Activated CD4-positive, alpha-beta T cell treated with anti-CD3 and anti-CD28 coated beads, Interleukin-10, Interleukin-2, amounts not matched to agents 100 ng/mL and 50 ng/mL, durations not matched to agents 16 hours and 8 hours (primary cell): ENCODE measurements at places on chromosomes 16 and 17.

DNA sequence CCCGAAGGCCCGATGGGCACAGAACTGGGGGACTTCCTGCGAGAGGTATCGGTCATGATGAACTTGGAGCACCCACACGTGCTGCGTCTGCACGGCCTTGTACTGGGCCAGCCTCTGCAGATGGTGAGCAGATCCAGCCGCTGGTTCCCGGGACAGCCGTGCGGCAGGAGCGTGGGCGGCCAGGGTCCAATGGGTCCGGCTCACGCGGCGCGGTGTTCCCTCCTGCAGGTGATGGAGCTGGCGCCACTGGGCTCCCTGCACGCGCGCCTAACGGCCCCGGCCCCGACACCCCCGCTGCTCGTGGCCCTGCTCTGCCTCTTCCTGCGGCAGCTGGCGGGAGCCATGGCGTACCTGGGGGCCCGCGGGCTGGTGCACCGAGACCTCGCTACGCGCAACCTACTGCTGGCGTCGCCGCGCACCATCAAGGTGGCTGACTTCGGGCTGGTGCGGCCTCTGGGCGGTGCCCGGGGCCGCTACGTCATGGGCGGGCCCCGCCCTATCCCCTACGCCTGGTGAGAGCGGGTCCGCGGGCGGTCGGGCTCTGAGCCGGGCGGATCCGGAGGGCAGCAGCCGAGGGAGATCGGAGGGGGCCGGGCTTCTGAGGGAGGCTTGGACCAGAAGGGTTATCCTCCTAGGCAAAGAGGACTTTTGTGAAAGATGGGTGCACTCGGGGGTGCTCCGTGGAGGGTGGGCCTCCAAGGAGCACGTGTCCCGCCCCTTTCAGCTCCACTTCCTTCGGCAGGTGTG is 3.0 kb downstream of the TNK1 start:
- peak; percentile 84 for DNase-seq

GRCh38 chr16:68113059-68113761 is 28.0 kb downstream of the NFATC3 start:
- no peak for DNase-seq

GRCh38 chr17:28551421-28552175 is 826 bp downstream of the UNC119 start:
- DNase-seq = no peak

- DNase-seq = no peak
Measured at GRCh38 chr16:48451323-48451722, 66.1 kb upstream of the SIAH1 start.

- DNase-seq = no peak
Measured at GRCh38 chr16:84605339-84605848, 12.5 kb downstream of the COTL1 start.

DNA sequence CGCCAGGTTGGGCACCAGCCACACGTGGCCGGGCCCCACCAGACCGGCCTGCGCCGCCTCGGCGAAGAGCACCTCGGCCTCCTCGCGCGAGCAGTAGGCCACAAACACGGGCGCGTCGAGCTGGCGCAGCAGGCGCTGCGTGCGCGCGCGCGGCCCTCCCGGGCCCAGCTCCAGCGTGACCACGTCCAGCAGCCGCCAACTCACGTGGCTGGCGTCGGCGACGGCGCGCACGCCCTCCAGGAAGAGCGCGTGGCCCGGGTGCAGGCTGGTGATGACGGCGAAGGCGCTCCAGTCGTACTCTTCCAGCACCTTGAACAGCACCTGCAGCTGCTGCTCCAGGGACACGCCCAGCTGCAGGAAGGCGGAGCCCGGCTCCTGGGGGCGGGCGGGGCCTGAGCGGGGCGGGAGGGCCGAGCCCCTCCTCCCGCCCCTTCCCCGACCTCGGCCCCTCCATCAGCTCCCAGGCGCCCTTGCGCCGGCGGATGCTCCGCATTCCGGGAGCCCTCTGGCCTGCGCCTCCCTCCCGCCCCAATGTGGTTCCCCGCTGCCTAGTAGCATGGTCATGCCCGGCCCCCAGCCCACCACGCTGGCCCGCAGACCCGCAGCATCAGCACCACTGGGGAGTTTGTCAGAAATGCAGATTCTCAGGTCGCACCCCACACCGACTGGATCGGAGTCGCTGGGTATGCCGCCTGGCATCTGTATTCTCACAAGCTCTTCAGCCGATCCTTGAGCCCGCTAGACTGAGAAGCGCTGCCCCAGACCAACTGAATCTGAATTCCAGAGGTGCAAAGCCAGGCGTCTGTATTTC is 7.2 kb downstream of the GRIN2C start:
- DNase-seq = peak; percentile 71
